ENCODE measurements at places on chromosomes 6 and 20. TPM values are rescaled to one million over a fixed set of nuclear protein-coding genes. Genes with fewer than 3 reads are reported as not detected.

The HBS1L gene
- 70.6 TPM for total RNA-seq

The TRIM10 gene
- 0.12 TPM for total RNA-seq

The OLIG3 gene
- not detected for total RNA-seq

The TGM3 gene
- not detected for total RNA-seq

The SLC17A9 gene
- 17.3 TPM for total RNA-seq

The GJE1 gene
- not detected for total RNA-seq

Measured in hepatocyte (in vitro differentiated cells).